ENCODE measurements at places on chromosomes 5 and 9.

DNA sequence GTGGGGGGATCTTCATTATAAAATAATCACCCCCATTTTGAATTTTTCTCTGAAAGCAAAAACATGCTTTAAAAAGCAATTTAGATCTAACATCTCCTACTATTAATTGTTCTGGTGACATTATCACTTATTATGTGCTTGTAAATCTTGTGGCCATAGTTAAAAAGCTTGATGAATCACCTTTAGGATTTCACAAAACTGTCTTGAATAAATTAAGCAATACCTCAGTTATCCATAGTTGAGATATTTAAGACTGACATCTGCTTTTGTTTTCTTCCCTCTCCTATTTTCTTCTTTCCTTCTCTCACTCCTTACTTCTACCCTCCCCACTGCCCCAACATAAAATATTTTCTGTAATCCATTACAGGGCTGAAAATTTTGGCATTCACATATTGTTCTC lies 84.8 kb downstream of the SLC1A3 start:
- no peaks in the 10 kb centered on the region for H3K4me1 ChIP-seq
- no peak overlapping the region for H3K27ac ChIP-seq
- H3K27me3 ChIP-seq, result peaks cover 2% of the 10 kb centered on the region
- H3K4me3 ChIP-seq, result no peak overlapping the region
- H3K36me3 ChIP-seq, result no peaks in the 10 kb centered on the region

DNA sequence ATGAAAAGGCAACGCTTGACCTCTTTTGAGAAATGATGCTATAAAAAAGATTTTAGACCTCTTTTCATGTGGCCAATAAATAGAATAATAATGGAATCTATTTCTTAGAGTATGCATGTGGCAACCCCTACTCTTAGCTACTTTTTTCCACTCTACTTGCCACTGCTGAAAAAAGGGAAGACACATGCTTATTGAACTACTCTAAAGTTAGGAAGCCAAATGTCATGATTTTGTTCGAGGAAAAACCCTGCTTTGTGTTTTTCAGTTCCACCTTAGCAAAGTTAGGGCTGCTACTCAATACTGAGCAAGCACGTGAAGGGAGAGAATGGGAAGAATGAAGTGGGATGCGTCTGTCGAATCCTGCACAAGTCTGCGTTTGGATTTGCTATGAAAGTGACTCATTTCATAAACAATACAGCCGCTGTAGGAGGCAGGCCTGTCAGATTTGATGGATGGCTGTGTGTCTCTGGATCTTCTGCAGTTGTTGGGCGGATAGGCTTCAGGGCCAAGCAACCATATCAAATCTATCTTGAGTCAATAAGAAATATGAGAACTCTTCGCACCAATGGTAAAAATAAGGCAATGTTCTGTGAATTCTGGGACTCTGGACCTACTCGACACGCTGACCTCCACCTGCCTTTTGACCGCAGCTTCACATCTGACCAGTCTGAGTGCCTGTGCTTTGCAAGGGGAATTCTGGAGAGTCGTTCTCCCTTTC lies 333.6 kb downstream of the PIK3R1 start:
- no peak for DNase-seq
- no peaks in the 10 kb centered on the region for H3K36me3 ChIP-seq
- no peak overlapping the region for H3K27ac ChIP-seq
- no peaks in the 10 kb centered on the region for H3K27me3 ChIP-seq
- no peak overlapping the region for H3K4me3 ChIP-seq

- no peaks in the 10 kb centered on the region for H3K27me3 ChIP-seq
- no peaks in the 10 kb centered on the region for H3K36me3 ChIP-seq
- no peaks in the 10 kb centered on the region for H3K4me1 ChIP-seq
- DNase-seq, result no peak
- no peak overlapping the region for H3K4me3 ChIP-seq
Measured at GRCh38 chr5:12772276-12772675, 868.0 kb upstream of the CTNND2 start.

GRCh38 chr9:137742698-137743097 lies 123.9 kb downstream of the EHMT1 start:
- H3K36me3 ChIP-seq, result peaks cover 15% of the 10 kb centered on the region
- no peak overlapping the region for H3K4me3 ChIP-seq
- H3K27ac ChIP-seq, result no peak overlapping the region
- no peaks in the 10 kb centered on the region for H3K4me1 ChIP-seq
- H3K27me3 ChIP-seq, result no peaks in the 10 kb centered on the region

DNA sequence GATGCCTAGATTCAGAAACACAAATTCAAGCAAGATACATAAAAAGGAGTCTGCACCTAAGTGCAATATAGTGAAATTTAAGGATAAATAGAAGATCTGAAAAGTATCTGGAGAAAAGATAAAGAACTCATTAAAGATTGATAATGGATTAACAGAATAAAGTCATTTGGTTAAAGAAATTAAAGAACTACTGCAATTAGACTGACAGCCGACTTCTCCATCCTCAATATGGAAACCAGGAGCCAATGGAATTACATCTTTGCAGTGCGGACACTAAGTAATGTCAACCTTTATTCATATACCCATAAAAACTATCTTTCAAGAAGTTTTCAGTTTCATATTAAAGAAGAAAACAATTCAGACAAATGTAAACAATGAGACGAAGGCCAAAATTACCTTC lies 81.0 kb downstream of the MRPL36 start:
- no peaks in the 10 kb centered on the region for H3K4me1 ChIP-seq
- no peak overlapping the region for H3K27ac ChIP-seq
- no peak for DNase-seq

All from endothelial cell of umbilical vein (primary cell).